ENCODE measurements at places on chromosomes 2 and 18.

DNA sequence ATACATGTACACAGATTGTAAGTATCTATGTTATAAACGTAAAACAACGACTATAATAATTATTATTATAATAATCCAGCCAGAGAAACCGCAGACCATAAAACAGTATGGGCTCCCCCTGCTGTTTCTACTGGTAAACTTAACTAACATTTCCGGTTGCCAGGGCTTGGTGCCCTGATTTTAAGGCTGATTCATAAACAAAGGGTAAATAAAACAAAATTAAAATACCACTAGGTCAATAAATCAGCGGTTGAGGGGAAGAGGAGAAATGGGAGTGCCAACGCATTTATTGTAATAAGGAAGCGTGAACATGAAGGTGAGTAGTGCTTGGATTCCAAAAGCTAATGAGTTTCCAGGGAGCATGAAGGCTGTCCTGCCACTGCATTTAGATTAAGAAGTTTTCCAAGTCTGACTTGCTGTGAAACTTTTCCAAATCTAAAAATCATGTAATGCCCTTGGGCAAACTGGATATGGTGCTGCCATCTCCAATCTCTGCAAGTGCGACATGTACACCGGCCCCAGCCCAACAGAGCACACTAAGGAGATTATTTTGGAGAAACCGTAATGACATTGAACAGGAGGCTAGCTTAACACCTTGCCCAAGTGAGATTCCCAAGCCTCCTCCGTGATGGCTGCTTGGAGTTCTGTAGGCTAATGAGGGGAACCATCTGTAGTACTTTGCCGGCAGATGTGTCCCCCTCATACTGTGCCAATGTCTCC, 50.7 kb upstream of the HNRNPA3 start:
- DNase-seq, result peak; percentile 25

DNA sequence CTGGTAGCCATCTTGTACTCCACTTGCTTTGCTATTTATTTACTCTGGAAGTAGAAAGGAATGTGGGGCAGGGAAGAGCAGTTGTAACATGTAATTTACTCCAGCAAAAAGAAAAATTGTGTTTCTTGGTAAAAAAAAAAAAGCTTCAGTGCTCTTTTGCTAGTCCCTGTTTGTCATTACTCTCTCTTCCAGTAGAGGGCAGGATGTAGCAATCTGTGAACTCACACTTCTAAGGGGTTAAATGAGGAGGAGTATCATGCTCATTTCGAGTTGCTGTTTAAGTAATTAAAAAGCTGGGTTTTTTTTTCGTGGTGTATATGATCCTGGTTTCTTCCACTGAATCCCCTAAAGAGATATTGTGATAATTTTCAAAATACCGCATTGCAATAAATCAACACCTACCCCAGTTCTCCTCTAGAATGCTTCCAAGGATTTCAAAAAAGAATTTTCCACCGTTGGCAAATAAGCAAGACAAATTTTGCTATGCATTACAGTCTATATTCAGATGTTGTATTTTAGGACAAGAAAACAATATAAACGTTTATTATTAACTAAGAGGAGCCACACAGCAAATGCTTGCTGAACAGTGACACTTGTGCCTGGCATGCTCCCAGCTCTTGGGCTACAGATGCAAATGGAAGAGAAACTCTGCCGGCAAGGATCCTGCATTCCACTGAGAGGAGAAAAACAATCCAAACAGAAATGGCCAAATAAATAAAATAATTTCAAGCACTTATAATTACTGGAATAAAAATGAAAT, 261.6 kb downstream of the ASXL3 start:
- peak; percentile 5 for DNase-seq

DNA sequence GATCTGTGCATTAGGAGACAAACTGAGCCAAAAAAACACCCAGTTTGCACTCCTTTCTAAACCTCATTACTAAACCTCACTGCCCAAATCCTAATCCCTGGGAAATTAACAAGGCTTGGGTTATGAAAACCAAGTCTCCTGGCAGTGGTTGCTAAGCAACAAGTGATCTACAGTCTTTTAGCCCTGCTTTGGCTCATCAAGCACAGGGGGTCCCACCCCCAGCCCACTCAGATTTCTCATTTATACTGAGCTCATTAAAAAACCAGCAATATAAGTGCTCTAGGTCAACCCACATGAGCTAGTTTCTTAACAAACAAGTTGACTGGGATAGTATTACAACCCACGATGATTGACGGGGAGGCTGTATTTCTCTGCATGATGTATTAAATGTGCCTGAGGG, 18.4 kb downstream of the DNER start:
- no peak for DNase-seq

- no peak for DNase-seq
Observed at GRCh38 chr2:106545007-106545406, 57.8 kb downstream of the CD8B2 start.

- no peak for DNase-seq
Observed at GRCh38 chr2:114400890-114401289, 41.6 kb upstream of the DPP10 start.

GRCh38 chr2:40814616-40815015, 362.7 kb upstream of the SLC8A1 start:
- no peak for DNase-seq

DNA sequence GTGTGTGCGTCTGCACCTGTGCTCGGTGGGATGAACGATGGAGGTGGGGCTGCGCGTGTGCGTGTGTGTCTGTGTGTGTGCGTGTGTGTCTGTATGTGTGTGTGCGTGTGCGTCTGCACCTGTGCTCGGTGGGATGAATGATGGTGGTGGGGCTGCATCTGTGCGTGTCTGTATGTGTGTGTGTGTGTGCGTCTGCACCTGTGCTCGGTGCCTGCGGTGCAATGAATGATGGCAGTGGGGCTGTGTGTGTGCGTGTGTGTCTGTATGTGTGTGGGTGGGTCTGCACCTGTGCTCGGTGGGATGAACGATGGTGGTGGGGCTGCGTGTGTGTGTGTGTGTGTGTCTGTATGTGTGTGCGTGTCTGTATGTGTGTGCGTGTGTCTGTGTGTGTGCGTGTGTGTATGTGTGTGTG, 48.5 kb upstream of the CTDP1 start:
- DNase-seq, result no peak

GRCh38 chr2:65436824-65437221, 4.4 kb upstream of the SPRED2 start:
- DNase-seq, result no peak
